ENCODE measurements at places on chromosomes 7 and 10. TPM values are rescaled to one million over a fixed set of nuclear protein-coding genes. Genes with fewer than 3 reads are reported as not detected.

OGDHL gene
- total RNA-seq, result 10.4 TPM

TSPAN12 gene
- 7.4 TPM for total RNA-seq

CPA1 gene
- 1.1 TPM for total RNA-seq

TMEM270 gene
- not detected for total RNA-seq

FANK1 gene
- total RNA-seq, result 11.0 TPM

GRID2IP gene
- total RNA-seq, result 1.4 TPM

C10orf53 gene
- total RNA-seq, result not detected

BMPR1A gene
- 100.0 TPM for total RNA-seq

PRDX3 gene
- total RNA-seq, result 85.7 TPM

TMEM236 gene
- 0.04 TPM for total RNA-seq

CLDN4 gene
- 175 TPM for total RNA-seq

SLC26A4 gene
- 0.14 TPM for total RNA-seq

NEUROG3 gene
- not detected for total RNA-seq

HILPDA gene
- total RNA-seq, result 25.1 TPM

RBP4 gene
- total RNA-seq, result 0.54 TPM

STAMBPL1 gene
- 3.8 TPM for total RNA-seq

IDI2 gene
- total RNA-seq, result not detected

TCERG1L gene
- 0.38 TPM for total RNA-seq

PAPOLB gene
- total RNA-seq, result 0.22 TPM

PNLIPRP1 gene
- total RNA-seq, result not detected

PRKAR2B gene
- total RNA-seq, result 7.8 TPM

TMEM72 gene
- 0.67 TPM for total RNA-seq

CELF2 gene
- total RNA-seq, result 27.2 TPM

RTKN2 gene
- 6.0 TPM for total RNA-seq

IDE gene
- 30.3 TPM for total RNA-seq

PTPRN2 gene
- total RNA-seq, result 2.1 TPM

GIMAP8 gene
- total RNA-seq, result not detected

PRRT4 gene
- total RNA-seq, result 9.5 TPM

GALNT17 gene
- 2.7 TPM for total RNA-seq

TRPV5 gene
- total RNA-seq, result 0.29 TPM

CAMK2B gene
- total RNA-seq, result 1.8 TPM

COL28A1 gene
- total RNA-seq, result 1.8 TPM

FAM13C gene
- 6.8 TPM for total RNA-seq

SPDYE1 gene
- not detected for total RNA-seq

UPP1 gene
- 5.0 TPM for total RNA-seq
